ENCODE measurements at places on chromosomes 12 and 14.

- H3K4me3 ChIP-seq: no peak overlapping the region
- no peak for DNase-seq
- H3K27ac ChIP-seq: no peak overlapping the region
- no peaks in the 10 kb centered on the region for H3K36me3 ChIP-seq
Measured at GRCh38 chr12:29769162-29769858, 14.4 kb downstream of the TMTC1 start.

- peaks cover 12% of the 10 kb centered on the region for H3K4me1 ChIP-seq
- no peak for DNase-seq
- H3K4me3 ChIP-seq: no peak overlapping the region
- H3K27ac ChIP-seq: no peak overlapping the region
Measured at GRCh38 chr14:68464711-68465110, 328.2 kb downstream of the ZFP36L1 start.

DNA sequence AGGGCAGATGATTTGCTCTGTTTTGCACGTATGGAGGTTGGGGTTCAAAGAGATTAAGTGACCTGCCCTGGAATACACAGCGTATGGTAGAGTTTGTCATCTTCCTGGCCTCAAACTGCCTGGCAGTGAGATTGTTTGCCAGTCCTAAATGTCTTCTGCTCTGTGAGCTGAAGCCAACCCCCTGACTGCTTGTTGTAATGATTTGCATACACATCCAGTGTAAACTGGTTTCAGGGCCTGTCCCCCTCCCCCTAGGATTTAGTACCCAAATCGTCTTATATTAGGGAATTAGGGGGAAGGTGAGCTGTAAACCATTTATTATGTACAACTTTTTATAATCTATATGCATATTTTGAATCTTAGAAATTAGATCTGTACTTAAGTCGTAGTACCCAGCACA is 38.4 kb downstream of the AKAP3 start:
- H3K36me3 ChIP-seq: peaks cover 13% of the 10 kb centered on the region
- H3K27ac ChIP-seq: no peak overlapping the region
- H3K4me3 ChIP-seq: no peak overlapping the region
- H3K4me1 ChIP-seq: no peaks in the 10 kb centered on the region

DNA sequence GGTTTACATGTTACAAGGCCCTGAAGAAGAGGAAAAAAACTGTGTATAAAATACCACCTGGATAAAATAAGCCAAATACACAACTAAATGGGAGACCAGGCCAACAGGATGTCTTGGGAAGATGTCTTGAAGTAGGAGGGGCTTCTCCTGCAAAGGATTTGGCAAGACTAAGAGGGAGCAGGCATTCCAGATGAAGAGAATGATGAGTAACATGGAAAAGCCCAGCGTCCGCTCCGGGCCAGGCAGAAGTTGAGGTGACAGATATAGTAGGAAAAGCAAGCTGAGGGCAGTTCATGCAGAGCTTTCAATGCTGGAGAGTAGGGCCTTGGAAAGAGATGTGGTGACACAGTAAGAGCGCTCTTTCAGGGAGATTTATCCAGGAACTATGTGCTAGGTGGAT is 16.1 kb upstream of the EIF4B start:
- no peak overlapping the region for H3K4me3 ChIP-seq
- no peaks in the 10 kb centered on the region for H3K36me3 ChIP-seq
- H3K27ac ChIP-seq: no peak overlapping the region
- H3K27me3 ChIP-seq: no peaks in the 10 kb centered on the region
- H3K4me1 ChIP-seq: peaks cover 13% of the 10 kb centered on the region
- DNase-seq: no peak

- H3K4me3 ChIP-seq: no peak overlapping the region
- DNase-seq: no peak
- peaks cover 9% of the 10 kb centered on the region for H3K4me1 ChIP-seq
- no peaks in the 10 kb centered on the region for H3K36me3 ChIP-seq
Measured at GRCh38 chr14:92451245-92451644, 62.3 kb upstream of the RIN3 start.

- H3K27me3 ChIP-seq: no peaks in the 10 kb centered on the region
- no peaks in the 10 kb centered on the region for H3K4me1 ChIP-seq
- H3K36me3 ChIP-seq: no peaks in the 10 kb centered on the region
Measured at GRCh38 chr12:132270969-132271754, 58.2 kb downstream of the GALNT9 start.

GRCh38 chr14:86625637-86626036 is 1095.7 kb downstream of the FLRT2 start:
- no peaks in the 10 kb centered on the region for H3K36me3 ChIP-seq
- no peaks in the 10 kb centered on the region for H3K4me1 ChIP-seq
- H3K27ac ChIP-seq: no peak overlapping the region
- no peak overlapping the region for H3K4me3 ChIP-seq

DNA sequence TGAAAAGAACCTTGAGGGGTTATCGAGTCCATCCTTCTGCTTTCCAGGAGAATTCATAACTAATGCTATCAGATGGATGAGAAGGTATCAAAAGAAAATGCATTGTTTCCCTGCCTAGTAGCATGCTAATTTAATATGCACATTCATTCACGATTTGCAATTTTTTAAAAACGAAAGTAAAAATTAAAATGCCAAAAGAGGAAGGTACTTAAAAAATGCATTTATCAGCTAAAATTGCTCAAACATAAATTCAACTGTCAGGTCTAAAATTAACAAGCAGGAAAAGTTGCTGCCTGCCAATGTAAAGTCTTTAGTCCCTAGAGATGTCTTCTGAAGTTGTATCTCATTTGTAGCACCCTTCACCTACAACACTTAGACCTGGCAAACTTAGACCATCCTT is 7.9 kb downstream of the ATF7 start:
- no peaks in the 10 kb centered on the region for H3K27me3 ChIP-seq
- no peaks in the 10 kb centered on the region for H3K36me3 ChIP-seq
- no peak overlapping the region for H3K27ac ChIP-seq
- H3K4me1 ChIP-seq: no peaks in the 10 kb centered on the region
- DNase-seq: no peak

- H3K4me1 ChIP-seq: peaks cover 4% of the 10 kb centered on the region
- no peaks in the 10 kb centered on the region for H3K36me3 ChIP-seq
- H3K4me3 ChIP-seq: no peak overlapping the region
- no peak for DNase-seq
Measured at GRCh38 chr14:61179061-61179690, 102.0 kb downstream of the TMEM30B start.

Data from trophoblast cell (in vitro differentiated cells and primary cell).